ENCODE measurements at places on chromosomes 12 and 14. TPM values are rescaled to one million over a fixed set of nuclear protein-coding genes. Genes with fewer than 3 reads are reported as not detected.

The ARHGEF40 gene
- polyA plus RNA-seq = 11.0 TPM

The HCAR3 gene
- 8.3 TPM for polyA plus RNA-seq

The STYK1 gene
- 4.3 TPM for polyA plus RNA-seq

The PLA2G1B gene
- 10.2 TPM for polyA plus RNA-seq

The EXOC3L4 gene
- polyA plus RNA-seq = 9.9 TPM

The VCPKMT gene
- polyA plus RNA-seq = 4.5 TPM

The LGMN gene
- 62.9 TPM for polyA plus RNA-seq

The LRFN5 gene
- polyA plus RNA-seq = 0.76 TPM

The REM2 gene
- 0.12 TPM for polyA plus RNA-seq

The GRIN2B gene
- 0.03 TPM for polyA plus RNA-seq

The KRT75 gene
- not detected for polyA plus RNA-seq

The FOXN4 gene
- not detected for polyA plus RNA-seq

The ABCD2 gene
- 0.06 TPM for polyA plus RNA-seq

The TSPAN8 gene
- polyA plus RNA-seq = 211 TPM

The DDN gene
- polyA plus RNA-seq = 0.08 TPM

The SDSL gene
- 19.6 TPM for polyA plus RNA-seq

The SSTR1 gene
- 1.1 TPM for polyA plus RNA-seq

The NEUROD4 gene
- polyA plus RNA-seq = not detected

The TARBP2 gene
- polyA plus RNA-seq = 32.7 TPM

The DNAI7 gene
- 0.05 TPM for polyA plus RNA-seq

The TC2N gene
- 15.6 TPM for polyA plus RNA-seq

The KRT73 gene
- not detected for polyA plus RNA-seq

The RAB3IP gene
- 14.4 TPM for polyA plus RNA-seq

The CDC42BPB gene
- polyA plus RNA-seq = 16.3 TPM

The NOC4L gene
- polyA plus RNA-seq = 37.9 TPM

The VDR gene
- 4.5 TPM for polyA plus RNA-seq

The SRRM4 gene
- polyA plus RNA-seq = 0.15 TPM

The KLRC2 gene
- not detected for polyA plus RNA-seq

The IQSEC3 gene
- 0.08 TPM for polyA plus RNA-seq

The CPM gene
- polyA plus RNA-seq = 5.7 TPM

The ST8SIA1 gene
- 2.0 TPM for polyA plus RNA-seq

The P3H3 gene
- 7.0 TPM for polyA plus RNA-seq

The CLEC4E gene
- polyA plus RNA-seq = 2.9 TPM
